ENCODE measurements at places on chromosomes 13 and 19. TPM values are rescaled to one million over a fixed set of nuclear protein-coding genes. Genes with fewer than 3 reads are reported as not detected.

DNA sequence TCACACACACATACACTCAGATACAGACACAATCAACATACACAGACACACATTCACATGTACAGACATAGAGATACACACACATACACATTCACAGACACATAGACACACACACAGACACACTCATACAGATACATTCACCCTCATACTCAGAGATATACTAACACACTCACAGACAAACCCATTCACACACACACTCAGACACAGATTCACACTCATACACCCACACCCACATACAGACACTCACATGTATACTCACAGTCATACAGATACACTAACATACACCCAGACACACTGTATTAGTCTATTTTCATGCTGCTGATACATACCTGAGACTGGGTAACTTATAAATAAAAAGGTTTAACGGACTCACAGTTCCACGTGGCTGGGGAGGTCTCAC lies 30.8 kb downstream of the GJA3 start:
- no peak for DNase-seq

DNA sequence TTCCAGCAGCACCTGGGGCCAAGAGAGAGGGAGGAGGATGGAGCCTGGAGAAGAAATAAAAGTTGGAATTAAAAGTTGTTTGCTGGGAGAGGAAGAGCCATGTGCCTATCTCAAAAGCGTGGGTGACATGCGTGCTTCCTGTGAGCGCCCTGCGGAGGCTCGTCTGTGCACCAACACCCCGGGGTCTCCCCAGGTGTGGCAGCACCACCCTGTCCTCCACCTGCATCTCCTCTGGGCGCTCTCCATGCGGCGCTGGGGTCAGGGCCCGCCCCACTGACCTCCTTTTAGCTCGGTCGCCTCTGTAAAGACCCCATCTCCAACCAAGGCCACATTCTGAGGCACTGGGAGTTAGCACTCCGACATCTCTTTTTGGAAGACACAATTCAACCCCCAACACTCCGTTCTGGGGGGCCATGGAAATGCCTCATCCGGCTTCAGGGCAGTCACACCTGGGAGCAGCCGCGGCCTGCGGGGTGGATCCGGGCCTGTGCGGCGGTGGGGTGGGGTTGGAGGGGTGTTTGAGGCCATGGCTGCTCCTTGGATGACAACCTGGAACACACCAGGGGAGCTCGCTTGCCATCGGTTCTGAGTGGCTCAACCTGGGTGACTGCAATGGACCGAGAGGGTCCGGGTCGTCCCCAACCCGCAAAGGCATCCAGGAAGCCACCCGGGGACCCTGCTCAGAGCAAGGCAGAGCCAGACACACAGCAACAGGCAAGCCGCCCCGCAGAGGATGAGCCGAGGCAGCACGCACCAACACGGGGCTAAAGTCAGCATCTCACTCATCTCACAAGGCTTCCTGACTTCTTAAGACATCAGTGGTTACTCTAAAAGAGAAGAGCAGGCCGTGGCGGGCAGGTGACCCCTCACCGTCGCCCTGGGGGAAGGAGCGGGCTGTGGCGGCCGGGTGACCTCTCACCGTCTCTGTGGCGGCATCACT lies 79.4 kb upstream of the MCF2L start:
- no peak for DNase-seq

GRCh38 chr19:19461671-19462622 lies 53.4 kb downstream of the TSSK6 start:
- peak; percentile 57 for DNase-seq

DNA sequence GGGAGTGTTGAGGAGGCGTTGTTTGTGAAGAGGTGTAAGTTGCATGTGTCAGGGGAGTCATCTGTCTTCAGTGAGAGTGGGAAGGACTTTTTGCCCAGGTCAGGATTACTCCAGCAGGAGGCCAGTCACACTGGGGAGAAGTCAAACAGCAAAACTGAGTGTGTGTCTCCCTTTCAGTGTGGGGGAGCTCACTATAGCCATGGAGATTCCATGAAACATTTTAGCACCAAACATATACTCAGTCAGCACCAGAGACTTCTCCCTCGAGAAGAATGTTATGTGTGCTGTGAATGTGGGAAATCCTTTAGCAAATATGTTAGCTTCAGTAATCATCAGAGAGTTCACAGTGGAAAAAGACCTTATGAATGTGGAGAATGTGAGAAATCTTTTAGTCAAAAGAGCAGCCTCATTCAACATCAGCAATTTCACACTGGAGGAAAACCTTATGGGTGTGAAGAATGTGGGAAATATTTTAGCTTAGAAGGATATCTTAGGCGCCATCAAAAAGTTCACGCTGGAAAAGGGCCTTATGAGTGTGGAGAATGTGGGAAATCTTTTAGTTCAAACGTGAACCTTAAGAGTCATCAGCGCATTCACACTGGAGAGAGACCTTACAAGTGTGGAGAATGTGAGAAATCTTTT lies 8.4 kb upstream of the ZNF587 start:
- DNase-seq: no peak

DNA sequence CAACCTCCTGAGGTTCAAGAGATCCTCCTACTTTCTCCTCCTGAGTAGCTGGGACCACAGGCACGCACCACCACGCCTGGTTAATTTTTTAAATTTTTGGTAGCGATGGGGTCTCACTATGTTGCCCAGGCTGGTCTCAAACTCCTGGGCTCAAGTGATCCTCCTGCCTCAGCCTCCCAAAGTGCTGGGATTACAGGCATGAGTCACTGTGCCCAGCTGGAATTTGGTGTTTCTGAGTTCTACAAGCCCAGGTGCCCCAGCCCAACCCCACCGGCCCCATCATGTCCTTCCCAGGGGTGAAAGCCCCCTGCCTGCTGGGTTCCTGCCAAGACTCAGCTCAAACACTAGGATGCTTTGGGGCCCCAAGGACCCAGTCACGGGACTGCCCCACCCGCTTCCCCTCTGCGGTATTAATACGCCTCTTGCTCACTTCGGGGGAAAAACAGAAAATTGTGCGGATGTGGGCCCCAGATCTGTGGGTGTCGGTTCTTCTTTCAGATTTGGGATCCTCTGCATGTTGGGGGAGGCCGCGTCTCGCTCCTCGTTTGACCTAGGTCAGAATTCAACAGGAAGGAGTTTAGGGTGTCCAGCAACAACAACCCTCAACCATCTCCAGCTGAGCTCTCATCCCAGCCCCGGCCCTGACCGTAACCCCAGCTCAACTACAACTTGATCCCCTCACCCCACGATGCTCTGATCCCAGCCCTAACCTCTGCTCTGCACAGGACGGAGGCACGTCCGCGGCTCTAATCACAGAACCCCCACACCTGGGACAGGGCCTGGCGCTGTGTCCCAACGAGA lies 3.7 kb upstream of the FCER2 start:
- DNase-seq: no peak

DNA sequence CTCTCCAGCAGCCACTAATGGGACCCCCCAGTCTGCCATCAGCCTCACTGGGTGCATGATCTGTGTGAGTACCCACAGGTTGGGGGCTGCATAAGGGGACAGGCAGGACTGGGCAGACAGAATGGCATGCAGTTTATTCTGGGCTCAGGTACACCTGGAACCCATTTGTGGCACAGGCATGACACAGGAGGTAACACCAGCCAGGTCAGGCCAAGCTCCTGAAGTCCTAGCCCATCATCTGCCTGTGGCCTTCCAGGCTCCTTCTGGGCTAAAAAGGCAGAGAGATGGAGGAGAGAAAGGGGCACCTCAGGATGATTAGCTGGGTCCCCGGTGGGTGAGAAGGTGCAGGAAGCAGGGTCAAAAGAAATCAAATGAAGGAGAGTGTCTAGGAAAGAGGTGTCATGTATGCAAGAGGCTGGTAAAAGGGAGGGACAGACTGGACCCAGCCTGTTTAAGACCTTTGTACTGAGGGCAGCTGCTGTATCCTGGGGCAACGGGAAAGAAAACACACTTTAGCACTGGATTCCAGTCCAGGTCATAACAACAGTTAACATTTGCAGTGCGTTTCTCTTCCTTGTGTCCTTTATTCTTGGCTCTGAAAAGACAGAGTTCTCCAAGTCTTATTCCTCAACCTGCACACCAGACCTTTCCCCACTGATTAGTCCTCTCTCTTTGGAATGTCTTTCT lies 20.2 kb upstream of the DGKH start:
- no peak for DNase-seq

GRCh38 chr19:32200312-32201038 lies 144.9 kb upstream of the ZNF507 start:
- DNase-seq: no peak

- DNase-seq: no peak
Observed at GRCh38 chr19:5838353-5839064, 993 bp downstream of the FUT6 start.

DNA sequence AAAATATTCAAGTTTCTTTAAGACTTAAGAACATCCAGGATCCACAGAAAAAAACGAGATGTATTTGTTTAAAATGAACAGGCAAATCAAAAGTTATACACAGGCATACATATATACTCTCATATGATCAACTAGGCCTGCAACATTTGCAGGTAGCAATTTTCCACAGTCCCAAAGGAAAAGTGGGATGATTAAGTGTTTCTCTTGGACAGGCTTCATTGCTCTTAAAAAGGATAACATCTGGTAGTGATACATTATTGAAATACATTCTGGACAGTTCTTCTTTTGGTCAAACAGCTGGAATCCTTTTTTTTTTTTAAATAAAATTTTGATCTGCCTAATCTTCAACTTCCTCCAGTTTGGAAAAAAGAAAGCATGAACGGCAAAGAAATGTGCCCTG lies 114.8 kb upstream of the TDRD3 start:
- DNase-seq: no peak

DNA sequence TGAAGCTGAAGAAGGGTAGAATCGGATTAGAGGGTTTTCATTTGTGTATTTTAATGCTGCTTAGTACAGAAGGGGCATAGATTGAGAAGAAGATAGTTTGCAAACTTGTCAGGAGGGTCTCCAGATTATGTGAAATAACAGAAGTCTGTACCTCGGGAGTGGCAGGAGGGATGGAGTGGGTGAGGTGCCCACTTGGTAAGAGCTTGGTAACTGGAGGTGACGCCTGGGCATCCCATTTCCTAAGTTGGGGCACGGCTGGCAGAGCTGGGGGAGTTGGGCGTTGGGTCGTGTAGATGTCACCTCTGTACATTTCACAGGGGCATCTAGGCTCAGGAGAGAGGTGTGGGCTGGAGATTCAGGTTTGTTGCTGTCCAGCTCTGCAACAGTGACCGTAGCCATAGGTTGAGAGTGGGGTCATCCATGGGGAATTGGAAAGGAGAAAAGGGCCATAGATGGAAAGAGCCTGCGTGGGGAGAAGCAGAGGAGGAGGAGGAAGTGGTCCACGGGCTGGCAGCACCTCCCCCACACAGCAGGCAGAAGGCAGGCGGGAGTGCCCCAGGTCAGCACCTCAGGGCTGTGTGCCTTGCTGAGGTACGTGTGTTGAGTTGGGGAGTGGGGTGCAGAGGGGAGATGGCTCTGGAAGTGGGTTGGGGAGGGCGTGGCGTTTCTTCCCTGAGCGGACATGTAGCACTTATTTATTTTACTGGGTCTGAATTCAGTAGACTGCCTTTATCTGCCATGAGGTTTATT lies 31.2 kb downstream of the MPHOSPH8 start:
- no peak for DNase-seq

GRCh38 chr13:43880926-43881325 lies 1.2 kb downstream of the LACC1 start:
- no peak for DNase-seq

DNA sequence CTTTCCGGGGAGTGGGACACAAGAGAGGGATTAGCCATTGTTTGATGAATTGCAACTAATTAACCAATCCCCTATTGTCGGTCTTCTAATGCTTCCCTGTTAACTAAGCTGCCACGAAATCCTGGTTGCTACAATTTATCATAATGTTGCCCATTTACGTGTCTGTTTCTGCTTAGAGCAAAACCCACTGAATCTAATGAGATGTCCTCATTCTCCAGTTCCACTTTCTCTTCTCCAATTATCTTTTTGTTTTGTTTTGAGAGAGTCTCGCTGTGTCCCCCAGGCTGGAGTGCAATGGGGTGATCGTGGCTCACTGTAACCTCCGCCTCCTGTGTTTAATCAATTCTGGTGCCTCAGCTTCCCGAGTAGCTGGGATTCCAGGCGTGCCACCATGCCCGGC lies 5.2 kb upstream of the DPP9 start:
- no peak for DNase-seq

DNA sequence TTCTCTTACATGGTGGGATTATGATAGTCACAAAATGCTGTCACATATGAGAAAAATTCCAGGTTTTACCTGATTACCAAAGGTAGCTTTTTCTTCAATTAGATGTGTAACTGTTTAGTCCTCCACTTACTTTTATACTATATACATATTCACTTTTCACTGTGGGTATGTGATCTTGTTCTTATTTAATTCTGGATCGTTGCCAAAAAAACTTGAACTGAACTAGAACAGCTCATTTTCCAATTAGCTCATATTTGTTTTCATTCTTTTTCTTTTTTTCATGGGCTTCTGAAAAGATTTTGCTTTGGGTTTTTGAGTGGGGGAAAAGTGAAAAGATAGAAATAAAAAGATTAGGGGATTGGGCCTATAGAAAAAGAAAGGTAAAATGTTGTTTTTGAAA lies 291.9 kb downstream of the NDFIP2 start:
- no peak for DNase-seq

- DNase-seq: no peak
Observed at GRCh38 chr13:48535766-48536165, 2.9 kb upstream of the RCBTB2 start.

The USE1 gene
- 12.9 TPM for total RNA-seq

The TEX101 gene
- not detected for total RNA-seq

The BEST2 gene
- total RNA-seq: not detected

The RUBCNL gene
- 0.20 TPM for total RNA-seq

The SOX1 gene
- total RNA-seq: not detected
